Vein endothelial cell (primary cell): ENCODE measurements at places on chromosomes 1 and 21. TPM values are rescaled to one million over a fixed set of nuclear protein-coding genes. Genes with fewer than 3 reads are reported as not detected.

S100A2 gene
- 0.33 and 0.86 TPM in 2 replicates for total RNA-seq

KCNE2 gene
- total RNA-seq: not detected in 2 replicates

SYPL2 gene
- total RNA-seq: under 0.01 TPM in 1 of 2 replicates, not detected in the other

DYNLT5 gene
- total RNA-seq: 3.4 and 3.9 TPM in 2 replicates

C1orf115 gene
- total RNA-seq: 28.2 and 30.4 TPM in 2 replicates

EPS8L3 gene
- total RNA-seq: under 0.01 TPM in 1 of 2 replicates, not detected in the other

CHODL gene
- 0.10 TPM in 1 of 2 replicates, not detected in the other for total RNA-seq

ERRFI1 gene
- 20.6 and 28.1 TPM in 2 replicates for total RNA-seq

OR10J1 gene
- not detected in 2 replicates for total RNA-seq

P3R3URF gene
- total RNA-seq: not detected in 2 replicates

ANKRD45 gene
- total RNA-seq: 0.33 TPM in 1 of 2 replicates, not detected in the other

ARHGAP29 gene
- 240 and 310 TPM in 2 replicates for total RNA-seq

WNT9A gene
- total RNA-seq: 3.5 and 3.9 TPM in 2 replicates

AKR7A3 gene
- total RNA-seq: 0.57 and 0.65 TPM in 2 replicates

LRRC8B gene
- total RNA-seq: 5.2 and 14.1 TPM in 2 replicates

SOX13 gene
- total RNA-seq: 24.6 and 39.5 TPM in 2 replicates

IGSF5 gene
- not detected in 2 replicates for total RNA-seq

PLXNA2 gene
- total RNA-seq: 171 and 175 TPM in 2 replicates

ALX3 gene
- not detected in 2 replicates for total RNA-seq

TCHH gene
- total RNA-seq: not detected in 2 replicates

KIAA1614 gene
- total RNA-seq: 4.0 and 4.6 TPM in 2 replicates

OR14I1 gene
- total RNA-seq: not detected in 2 replicates

MIGA1 gene
- 16.3 and 18.1 TPM in 2 replicates for total RNA-seq

SLC44A5 gene
- total RNA-seq: 6.7 and 19.9 TPM in 2 replicates
